Tibial artery (tissue), 4 donors: ENCODE measurements at places on chromosomes 13 and 19.

DNA sequence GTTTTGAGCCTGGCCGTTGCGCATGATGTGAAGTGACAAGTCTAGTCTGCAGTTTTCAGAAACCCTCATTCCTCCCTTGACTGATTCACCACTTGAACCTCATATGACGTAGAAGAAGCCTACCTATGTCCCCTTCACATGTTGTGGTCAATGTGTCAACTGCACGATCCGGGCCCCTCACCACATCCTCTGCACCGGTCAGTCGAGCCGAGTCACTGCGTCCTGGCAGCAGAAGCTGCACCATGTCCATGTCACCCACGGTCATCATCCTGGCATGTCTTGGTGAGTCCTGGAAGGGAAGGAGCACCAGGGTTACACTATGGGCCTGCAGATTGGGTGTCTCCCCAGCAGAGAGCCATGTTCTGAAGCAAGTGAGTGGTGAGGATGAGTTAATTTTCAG lies at the start of gene KIR2DL4:
TSS of gene KIR2DL4 (plus strand) at position 201 of the 400 bp plus-strand sequence. CDS start at position 243, 42 bp downstream.
- no peak for DNase-seq

- DNase-seq = no peak
Measured at GRCh38 chr13:99316657-99317256, 9.6 kb upstream of the GPR183 start.

DNA sequence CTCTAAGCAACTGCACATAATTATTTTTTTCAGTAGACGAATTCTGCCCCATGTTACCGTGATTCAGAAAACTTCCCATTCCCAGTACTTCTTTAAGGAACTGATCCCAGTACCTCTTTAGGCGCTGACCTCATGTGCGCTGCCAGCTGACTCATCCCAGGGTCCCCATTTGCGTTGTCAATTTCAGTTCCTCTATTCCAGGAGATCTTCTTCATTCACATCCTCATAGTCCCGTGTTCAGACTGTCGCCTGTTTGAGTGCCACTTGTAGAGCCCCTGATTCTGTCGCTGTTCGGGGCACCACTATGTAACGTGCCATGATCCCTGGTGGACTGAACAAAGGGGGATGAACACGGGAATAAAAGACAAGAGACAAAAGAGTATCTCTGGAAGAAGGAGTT lies 16.4 kb downstream of the FPR3 start:
- peak; percentile 78 for DNase-seq

GRCh38 chr19:30209617-30210600 lies 162.3 kb upstream of the ZNF536 start:
- no peak for DNase-seq

- no peak for DNase-seq
Measured at GRCh38 chr13:113022391-113022744, 53.4 kb downstream of the MCF2L start.

DNA sequence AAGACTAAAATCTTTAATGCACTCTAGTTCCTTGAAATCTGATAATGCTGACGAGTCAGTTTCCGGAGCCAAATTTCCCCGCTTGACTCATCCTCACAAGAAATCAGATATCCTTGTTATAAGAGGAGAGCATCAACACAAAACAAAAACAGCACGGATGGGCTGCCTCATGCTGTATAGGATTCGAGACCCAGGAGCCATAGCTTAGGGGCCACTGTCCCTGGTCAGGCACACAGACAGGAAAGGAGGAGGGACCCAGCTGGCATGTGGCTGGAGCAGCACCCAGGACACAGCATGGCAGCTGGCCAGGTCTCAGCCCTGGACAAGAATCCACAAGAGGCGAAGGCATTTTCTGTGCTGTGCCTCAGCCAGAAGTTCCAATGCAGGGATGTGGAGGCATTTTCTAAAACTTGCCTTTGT lies 110.2 kb upstream of the SPATA13 start:
- DNase-seq = no peak

GRCh38 chr13:86383151-86383550 lies 583.9 kb upstream of the SLITRK6 start:
- DNase-seq = no peak

GRCh38 chr13:71524613-71525304 lies 342.2 kb downstream of the DACH1 start:
- no peak for DNase-seq

DNA sequence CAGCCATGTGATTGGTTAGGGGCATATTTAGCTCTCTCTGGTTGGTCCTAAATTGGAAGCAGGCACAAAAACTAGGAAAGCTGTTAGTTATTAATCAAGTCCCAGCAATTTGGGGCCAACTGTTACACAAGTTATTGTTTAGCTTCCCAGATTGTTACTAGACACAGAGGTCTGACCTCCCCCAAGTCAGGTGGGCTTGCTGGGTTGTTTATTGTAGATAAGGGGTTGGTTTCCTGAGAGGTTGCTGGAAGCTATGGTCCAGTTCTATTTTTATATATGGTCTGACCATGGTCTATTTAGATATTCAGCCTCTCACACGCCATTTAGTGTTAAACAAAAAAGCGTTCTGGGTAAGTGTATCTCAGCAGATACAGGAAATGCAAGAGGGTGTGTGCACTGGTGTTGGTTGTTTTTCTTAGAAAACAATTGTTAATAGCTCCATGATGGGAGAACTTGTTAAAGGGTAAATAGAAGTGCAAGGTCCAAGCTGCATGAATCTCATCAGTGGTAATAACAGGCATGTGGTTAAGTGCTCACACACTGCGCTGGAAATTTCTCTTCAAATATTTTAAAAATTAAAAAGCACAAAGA lies 150.0 kb downstream of the RAP2A start:
- no peak for DNase-seq

DNA sequence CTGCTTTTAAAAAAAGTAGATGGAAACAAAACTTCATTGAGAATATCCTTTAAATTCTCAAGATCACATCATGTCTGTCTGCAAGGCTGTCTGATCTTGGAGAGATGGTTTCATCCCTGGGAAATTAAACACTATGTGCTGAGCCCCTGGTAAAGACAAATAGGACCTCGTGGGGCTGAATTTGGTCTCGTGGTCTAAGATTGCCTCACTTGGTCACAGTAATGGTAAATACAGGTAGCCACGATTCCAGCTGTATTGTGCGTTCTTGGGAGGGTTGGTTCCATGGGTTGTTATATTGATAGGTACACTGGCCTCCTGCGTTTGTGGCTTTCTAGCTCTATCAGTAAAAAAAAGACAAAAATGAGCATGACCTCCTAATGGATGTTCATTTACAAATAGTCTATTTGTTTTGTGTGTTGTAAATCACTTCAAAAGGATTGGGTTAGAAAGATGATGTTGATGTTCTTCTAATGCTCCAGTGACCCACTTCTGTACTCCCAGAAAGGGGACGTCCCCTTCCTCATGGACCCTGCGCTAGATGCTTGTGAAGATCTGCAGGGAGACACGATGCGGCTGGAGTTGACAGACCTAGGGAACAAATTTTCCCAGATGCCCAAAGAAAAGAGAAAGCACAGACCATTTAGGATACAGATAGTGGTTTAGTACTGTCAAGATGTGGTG lies 1.8 kb downstream of the CEBPG start:
- no peak for DNase-seq

DNA sequence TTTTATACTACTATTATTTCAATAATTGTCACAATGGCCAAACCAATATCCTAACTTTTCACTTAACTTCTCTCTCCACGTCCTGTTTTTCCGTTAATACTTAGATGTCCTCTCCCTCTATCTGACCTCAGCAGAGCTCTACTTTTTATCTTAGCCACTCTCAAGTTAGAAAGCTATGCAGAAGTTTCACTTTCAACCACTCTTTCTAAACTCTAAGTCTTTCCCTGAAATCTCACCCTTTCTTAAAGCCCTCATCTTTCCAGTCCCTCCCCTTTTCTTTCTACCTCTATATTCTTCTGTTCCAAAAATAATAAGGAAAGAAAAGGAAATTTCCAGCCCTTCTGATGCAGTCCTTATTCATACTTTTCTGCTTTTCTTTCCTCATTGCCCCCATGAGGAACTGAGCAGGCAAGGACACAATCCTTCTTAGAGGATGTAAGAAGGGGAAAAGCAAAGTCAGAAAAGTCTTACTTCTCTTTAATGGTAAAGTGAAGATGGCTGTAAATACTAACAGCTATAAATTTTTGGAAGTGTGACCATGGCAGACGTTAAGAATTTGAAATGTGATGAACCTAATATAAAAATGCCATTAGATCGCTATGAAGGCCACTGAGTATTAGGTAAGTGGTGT lies 23.0 kb downstream of the FAM216B start:
- no peak for DNase-seq

GRCh38 chr13:102100234-102100633 lies 301.6 kb downstream of the FGF14 start:
- DNase-seq = no peak
